ENCODE measurements at places on chromosomes 13 and 19.

DNA sequence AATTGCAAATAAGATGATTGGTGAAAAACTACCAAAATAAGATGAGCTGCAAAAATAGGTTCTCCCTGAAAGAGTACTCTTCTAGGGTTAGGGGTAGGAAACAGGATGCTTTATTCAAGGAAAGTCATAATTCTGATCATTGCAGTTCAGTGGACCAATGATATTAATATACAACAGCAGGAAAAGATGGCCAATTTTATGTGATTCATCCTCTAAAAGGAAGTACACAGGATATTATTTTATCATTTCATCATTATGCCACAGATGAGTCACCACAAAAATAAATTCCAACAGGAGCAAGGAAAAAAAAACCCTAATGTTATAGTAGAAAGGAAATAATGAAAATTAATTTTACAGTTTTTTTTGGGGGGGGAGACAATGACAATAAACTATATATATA is 205.0 kb downstream of the NALCN start:
- no peak for DNase-seq

- DNase-seq, result no peak
These were observed 229 bp downstream of the BORCS8 start for GRCh38 chr19:19191768-19192077.

DNA sequence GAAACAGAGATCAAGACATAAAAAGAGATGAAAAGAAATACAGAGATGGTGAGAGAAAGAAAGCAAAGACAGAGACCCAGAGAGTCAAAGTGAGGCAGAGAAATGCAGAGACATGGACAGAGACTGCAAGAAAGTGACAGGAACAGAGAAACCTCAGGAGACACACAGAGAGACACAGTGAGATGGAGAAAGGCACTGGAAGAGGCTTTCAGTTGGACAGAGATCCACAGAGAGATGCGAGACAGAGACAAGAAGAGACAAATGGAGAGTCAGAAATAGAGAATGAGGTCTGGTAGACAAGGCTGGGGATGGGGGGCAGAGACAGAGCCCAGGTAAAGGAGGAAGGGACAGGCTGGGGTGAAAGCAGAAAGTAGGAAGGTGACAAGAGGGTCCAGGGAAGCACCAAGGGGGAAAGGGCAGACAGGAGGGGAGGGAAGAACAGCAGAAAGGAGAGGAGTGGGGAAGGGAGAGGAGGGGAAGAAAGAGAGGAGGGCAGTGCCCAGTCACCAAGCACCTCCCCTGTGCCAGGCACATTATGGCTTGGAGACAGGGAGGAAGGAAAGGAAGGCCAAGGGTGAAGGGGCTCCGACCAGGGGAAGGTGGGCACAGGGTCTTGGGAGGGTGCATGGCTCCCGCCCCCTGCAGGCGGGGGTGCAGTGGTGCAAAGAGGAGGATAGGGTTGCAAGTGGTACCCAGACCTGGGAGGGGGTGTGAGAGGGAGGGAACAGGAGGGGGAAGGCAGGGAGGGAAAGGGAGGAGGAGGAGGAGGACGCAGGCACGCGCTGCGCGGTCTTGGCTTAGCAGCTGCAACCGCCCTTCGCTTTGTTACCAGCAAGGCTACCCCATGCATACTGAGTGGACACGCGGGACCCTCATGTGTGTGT is 38.4 kb downstream of the DEDD2 start:
- DNase-seq, result no peak

- DNase-seq, result no peak
These were observed 11.5 kb downstream of the DNM2 start for GRCh38 chr19:10729411-10729810.

GRCh38 chr13:114099918-114100445 is 32.4 kb downstream of the RASA3 start:
- DNase-seq, result no peak

- DNase-seq, result no peak
These were observed 1060.4 kb downstream of the EFNB2 start for GRCh38 chr13:105474983-105475610.

- peak; percentile 80 for DNase-seq
These were observed 58.2 kb downstream of the SACS start for GRCh38 chr13:23375001-23375971.

DNA sequence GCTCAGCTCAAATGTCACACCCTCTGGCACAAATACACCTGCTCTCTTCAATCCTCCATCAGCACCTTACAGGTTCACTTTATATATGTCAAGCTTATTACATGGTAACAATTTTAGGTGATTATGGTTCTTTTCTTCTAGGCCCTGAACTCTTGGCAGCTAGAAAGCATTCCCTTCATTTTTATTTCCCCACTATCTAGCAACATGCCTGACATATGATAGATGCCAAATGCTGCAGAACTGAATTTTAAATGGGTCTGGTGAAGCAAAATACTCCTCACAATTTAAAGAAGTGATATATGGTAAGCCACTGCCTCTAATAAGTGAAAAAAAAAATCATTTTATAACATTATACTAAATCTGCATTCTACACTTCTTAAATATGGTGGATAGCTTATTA is 95.2 kb downstream of the USP12 start:
- DNase-seq, result no peak

DNA sequence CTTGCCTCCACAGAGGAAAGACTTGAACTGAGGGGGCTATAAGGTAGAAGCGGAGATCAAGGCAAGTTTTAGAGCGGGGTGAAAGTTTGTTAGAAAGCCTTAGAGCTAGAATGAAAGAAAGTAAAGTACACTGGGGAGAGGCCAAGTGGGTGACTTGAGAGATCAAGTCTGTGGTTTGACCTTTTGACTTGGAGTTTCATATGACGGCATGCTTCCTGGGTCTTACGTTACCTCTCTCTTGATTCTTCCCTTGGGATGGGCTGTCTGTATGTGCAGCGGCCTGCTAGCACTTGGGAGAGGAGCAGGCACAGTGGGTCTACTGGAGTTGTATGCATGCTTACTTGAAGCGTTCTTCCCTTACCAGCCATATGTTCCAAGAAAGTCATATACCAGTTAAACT is 1768.5 kb downstream of the PCDH9 start:
- DNase-seq, result peak; percentile 87

- DNase-seq, result no peak
These were observed 2.0 kb upstream of the MAB21L1 start for GRCh38 chr13:35478271-35479037.

- DNase-seq, result no peak
These were observed 14.6 kb downstream of the CBARP start for GRCh38 chr19:1223018-1223855.

DNA sequence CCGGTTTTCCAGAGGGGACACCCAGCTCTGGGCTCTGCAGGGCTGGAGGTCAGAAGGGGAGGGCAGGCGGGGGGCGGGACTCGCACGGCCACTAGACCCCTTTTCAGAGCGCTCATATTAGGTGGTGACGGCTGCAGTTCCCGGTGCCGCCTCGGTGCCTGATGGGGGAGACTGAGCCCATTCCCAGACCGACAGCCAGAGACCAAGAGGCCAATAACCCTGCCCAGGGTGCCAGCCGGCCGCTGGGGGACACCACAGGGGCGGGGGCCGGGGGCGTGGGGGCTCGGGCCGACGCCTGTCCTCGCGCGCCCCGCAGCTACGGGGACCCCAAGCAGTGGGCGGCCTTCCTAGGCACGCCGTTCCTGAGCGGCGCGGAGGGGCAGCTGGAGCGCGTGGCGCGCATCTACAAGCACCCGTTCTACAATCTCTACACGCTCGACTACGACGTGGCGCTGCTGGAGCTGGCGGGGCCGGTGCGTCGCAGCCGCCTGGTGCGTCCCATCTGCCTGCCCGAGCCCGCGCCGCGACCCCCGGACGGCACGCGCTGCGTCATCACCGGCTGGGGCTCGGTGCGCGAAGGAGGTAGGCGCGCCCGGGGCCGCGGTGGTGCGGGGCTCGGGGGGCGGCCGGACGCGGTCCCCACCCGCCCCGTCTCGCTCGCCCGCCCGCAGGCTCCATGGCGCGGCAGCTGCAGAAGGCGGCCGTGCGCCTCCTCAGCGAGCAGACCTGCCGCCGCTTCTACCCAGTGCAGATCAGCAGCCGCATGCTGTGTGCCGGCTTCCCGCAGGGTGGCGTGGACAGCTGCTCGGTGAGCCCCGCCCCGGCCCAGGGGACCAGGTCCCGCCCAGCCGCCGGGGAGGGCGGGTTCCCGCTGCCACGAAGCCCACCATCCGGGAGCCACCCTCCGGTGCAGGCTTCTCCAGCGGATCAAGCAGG is 2.4 kb downstream of the TIMM13 start:
- DNase-seq, result no peak

- DNase-seq, result no peak
These were observed 46.5 kb downstream of the UTP14C start for GRCh38 chr13:52070929-52071523.

DNA sequence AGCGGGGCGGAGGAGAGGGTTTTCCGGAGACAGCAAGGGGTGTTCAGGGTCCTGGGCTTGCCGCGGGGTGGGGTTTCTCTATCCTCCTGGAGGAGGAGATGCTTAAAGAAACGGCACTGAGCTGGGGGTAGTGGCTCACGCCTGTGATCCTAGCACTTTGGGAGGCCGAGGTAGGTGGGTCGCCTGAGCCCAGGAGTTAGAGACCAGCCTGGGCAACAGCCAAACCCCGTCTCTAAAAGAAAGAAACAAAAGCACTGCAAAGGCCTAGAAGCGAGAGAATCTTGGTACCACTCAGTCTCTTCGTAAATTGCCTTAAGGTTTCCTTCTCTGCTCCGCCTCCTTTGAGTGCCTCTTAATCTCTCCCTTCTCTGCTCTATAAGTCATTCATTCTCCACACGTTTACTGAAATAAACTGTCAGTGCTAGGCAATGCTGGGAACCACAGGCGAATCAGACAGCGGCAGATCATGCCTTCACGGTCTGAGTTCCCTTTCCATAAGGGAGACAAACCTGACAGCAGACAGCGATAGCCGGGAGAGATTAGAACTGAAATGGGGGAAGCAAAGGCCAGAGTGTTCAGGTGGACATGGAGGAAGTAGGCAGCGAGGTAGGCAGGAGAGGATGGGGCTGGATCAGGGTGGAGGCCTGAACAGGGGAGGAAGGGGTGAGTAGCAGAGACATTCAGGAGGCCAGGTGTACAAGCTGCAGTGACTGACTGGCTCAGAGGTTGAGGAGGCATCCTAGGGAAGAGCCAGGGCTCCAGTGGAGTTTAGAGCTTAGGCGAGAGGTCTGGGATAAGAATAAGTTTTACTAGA is 580 bp downstream of the EIF3K start:
- no peak for DNase-seq

- DNase-seq, result no peak
These were observed 33.7 kb downstream of the INTS6 start for GRCh38 chr13:51419001-51419636.

- no peak for DNase-seq
These were observed 8.0 kb upstream of the GPR183 start for GRCh38 chr13:99315186-99315585.

- DNase-seq, result no peak
These were observed 21.8 kb downstream of the EVI5L start for GRCh38 chr19:7851623-7852500.

GRCh38 chr13:110319397-110319773 is 12.3 kb downstream of the COL4A2 start:
- DNase-seq, result no peak

DNA sequence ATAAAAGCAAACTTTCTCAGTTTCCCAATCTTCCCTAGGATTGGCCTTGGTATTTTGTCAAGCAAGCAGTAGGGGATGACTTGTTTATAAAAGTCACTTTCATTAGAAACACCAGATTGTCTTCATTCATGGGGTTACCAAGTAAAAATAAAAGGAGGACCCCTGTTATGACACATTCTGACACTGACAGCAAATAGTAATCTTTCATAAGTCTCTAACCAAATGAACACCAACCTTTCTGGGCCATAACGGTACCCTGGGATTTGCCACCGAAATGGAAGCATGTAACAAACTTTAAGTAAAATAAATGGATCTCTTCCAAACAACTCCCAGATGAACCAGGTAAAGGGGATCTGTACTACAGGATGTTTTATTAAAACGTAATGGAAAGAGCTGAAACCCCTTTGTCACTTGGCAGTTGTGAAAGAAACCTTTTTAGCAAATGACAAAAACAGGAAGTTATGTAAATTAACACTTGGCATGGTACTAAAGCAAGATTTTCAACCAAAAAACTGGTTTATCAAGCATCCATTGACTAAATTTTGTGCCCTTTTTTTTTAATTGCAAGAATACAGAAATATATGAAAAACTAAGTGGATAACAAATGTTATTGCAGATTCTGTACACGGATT is 335.6 kb downstream of the RBM26 start:
- no peak for DNase-seq

- DNase-seq, result no peak
These were observed 2554.8 kb downstream of the PCDH9 start for GRCh38 chr13:64675255-64675892.

DNA sequence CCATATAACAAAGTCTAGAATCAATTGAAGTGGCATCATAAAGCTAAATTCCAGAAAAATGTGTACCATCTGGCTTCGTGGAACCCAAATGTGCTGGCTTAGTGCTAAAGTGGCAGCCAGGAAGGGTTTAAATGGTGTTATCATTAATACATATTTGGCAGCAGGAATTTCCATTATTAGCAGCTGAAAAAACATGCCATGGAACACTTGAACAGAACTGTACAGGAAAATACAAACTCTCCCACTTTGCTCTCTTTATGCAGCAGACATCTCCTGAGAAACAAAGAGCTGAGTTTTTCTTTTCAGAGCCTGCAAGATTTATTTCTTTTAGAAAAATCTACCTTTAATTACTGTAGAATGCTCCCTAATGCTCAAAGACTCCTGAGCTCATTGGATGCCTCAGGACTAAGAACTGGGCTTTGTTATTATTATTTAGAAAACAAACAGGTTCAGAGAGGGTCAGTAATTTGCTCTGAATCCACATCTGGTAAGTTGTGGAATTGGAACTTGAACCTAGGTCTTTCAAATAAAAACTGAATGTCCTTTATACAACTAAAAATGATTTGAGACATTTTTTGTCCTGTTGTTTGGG is 179.0 kb downstream of the LACC1 start:
- DNase-seq, result no peak

GRCh38 chr19:40261631-40262030 is 23.5 kb downstream of the AKT2 start:
- DNase-seq, result no peak

DNA sequence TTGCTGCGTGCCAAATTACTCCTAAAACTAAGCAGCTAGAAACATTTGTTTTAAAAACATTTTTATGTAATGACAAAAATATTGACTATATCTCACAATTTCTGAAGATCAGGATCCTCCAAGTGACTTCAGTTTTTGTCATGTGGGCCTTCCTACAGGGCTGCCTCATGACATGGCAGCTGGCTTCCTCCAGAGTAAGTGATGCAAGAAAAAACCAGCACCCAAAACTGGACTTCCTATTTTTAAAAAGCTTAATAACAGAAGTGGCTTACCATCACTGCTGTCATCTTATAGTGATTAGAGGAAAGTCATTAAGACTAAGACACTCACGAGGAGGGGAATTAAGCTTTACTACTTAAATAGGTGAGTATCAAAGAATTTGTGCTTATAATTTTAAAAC is 681.7 kb downstream of the PCDH17 start:
- DNase-seq, result no peak

All from brain pericyte (primary cell).